ENCODE measurements at places on chromosomes 7 and 10.

GRCh38 chr7:87513735-87514335, 38.4 kb upstream of the ABCB4 start:
- DNase-seq = no peak

- DNase-seq = no peak
Observed at GRCh38 chr10:106185951-106186350, 978.6 kb downstream of the SORCS1 start.

DNA sequence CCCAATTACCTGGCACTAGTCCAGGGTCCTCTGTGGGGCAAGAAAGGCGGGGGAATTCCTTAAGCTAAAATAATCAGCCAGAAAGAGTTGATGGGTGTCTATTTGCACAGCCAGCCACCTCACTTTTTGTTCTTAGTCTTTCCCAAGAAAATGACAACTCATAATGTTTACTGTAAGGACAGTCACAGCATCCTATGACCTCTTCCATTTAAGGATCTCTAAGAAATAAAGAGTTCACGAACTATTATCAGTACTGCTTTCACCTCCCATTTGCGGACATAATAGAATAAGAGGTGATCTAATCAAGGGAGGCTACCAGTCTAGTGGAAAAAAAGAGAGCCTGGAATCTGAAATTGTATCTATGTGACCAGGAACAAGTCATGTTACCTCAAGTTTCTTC, 72.4 kb upstream of the LRRC17 start:
- DNase-seq = no peak

DNA sequence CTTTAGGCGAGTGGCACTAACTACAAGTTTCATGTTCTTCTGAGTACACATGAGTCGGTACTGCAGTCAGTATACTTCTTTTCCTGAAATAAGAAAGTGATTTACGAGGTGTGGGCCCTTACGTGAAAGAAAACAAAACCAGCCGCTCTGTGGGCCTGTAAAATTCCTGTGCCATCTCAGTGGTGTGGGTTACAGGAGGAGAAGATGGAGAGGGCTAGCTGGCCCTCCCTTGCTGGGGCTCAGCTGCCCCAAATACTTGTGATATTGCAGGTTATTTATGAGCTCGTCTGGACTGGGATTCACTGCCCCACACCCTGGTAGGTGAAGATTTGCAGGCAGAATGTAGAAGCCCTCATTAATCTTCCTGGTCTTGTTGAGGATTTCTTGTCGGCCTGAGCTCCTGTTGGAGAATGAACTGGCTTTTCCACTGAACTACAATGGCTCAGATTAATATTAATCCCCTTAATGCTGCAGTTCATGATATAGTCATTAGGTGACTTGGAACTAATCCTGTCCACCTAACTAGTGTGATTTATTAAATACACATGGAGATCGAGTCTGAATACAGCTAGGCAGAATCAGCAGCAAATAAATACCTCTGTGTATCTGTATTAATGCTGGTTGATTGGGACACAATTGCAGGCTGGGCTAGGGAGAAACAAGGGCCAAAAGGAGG, 68.0 kb downstream of the GBF1 start:
- DNase-seq = no peak

GRCh38 chr7:44432381-44432977, 58.0 kb downstream of the NUDCD3 start:
- no peak for DNase-seq

DNA sequence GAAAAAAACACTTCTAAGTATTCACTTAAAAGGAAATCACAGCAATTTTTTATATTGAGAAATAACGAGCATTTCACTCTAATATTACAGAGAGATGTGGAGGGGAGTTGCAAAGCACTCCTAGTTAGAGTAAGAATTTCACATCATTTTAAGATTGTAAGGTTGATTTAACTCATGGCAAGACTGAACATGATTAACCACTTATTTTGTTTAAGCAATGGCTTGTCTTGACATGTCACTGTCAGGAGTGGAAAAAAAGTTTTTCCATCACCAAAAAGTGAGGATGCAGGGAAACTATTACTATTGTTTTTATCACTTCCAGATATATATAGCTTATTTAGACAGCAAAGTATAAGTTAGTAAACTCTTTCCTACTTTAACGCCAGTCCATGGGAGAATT, 27.1 kb downstream of the CD36 start:
- no peak for DNase-seq

GRCh38 chr7:120327054-120327453, 54.1 kb downstream of the KCND2 start:
- no peak for DNase-seq

GRCh38 chr7:155774947-155775346, 37.3 kb downstream of the SHH start:
- DNase-seq = no peak

DNA sequence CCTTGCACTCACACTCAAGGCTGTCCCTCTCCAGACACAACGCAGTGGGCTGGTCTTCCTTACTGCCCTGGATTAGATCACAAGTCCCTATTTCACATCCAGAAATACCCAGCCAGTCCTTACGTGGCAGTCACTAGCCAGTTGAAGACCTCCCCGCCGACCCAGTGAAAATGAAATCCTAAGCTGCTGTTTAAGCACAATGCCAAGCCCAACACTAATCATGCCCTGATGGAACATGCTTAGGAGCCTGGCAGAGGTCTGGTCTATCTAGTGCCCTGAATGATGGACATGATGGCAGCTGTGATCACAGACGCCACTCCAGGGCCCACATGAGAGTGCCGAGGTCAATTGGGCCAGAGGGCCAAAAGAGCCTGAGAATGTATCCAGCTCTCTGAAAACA, 389.0 kb downstream of the GRID1 start:
- DNase-seq = no peak

DNA sequence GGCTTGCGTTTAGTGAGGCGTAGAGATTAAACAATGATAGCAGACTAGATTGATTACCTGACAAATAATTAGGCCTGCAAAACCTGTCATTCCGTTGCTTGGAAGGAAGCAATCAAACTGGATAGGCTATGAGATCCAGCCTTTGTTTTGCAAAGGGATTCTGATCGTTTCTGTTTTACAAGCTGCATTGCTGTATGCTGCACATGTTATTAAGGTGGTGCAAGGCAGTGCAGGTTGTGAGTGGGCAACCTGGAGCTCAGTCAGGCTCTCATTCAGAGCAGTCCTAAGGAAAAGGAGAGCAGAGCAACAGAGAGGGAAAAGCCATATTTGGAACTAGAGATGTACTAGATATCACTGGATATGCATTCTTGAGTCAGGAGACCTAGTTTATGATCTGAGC, 6.9 kb upstream of the NOBOX start:
- no peak for DNase-seq

DNA sequence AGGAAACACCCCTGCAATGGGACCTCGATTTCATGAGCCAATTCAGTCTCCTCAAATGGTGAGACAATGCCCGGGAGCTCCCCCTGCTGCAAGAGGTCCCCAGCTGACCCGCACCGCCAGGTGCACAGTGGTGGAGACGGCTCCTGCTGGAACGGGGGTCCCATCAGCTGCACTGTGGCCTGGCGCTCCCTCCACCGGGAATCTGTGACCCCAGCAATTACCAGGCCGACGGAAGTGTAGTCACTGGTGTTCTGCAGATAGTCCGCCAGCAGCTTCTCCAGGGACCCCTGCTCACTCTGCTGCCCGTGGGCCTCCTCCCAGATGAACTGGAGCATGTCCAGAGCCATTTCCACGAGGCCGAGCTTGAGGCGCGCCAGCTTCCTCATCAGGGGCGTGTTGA, 64.9 kb upstream of the NKX6-2 start:
- DNase-seq = no peak

GRCh38 chr7:38700116-38700515, 68.9 kb upstream of the AMPH start:
- no peak for DNase-seq

- DNase-seq = no peak
Observed at GRCh38 chr10:44313761-44314165, 71.1 kb downstream of the CXCL12 start.

DNA sequence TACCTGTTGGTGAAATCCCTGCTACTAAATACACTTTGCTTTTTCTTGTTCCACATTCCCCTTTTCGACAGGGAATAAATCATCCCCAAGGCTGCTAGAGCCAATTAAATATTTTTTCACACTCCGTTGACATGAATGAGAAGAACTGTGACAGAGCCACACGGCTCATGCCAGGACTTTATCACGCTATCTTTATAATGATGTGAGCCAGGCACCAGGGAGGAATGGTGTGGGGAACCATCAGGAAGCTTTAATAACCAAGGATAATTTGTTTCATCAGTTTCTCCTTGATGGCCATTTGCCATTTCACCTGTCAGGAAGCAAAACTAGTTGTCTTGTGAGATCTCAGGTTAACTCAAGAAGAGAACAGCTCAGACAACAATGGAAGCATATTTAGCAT, 193.0 kb upstream of the C7orf33 start:
- DNase-seq = no peak

DNA sequence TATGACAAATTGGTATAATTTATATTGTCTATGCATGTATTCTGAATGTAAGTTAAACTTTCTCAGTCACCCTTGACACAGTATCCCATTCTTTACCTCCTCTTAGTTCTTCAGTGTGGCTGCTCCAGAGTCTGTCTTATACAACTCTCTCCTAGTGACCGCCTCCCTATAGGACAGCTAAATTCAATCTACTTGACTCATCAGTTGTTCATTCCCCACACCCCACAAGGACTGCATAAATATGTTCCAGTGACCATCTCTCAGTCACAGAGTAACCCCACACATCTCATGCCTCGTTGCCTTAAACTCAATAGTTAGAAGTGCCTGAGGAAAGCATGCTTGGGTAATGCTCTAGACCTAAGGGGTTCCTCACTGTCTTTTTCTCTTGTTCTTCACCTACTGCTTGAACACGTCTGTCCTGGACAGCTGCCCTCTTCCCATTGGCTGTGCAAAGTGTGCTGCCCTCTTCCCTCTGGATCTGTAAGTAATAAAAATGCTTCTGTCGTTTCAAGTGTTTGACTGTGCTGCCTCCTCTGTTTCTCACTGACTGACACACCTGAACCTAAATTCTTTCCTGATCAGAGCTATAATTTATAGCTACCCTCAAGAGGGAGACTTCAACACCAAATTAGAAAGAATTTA, 494.6 kb upstream of the GRM3 start:
- DNase-seq = no peak

Data from stimulated activated CD8-positive, alpha-beta memory T cell treated with anti-CD3 and anti-CD28 coated beads, Interleukin-2, amount 100 ng/mL, for 1 hour (primary cell).